ENCODE measurements at places on chromosomes 2 and 18.

DNA sequence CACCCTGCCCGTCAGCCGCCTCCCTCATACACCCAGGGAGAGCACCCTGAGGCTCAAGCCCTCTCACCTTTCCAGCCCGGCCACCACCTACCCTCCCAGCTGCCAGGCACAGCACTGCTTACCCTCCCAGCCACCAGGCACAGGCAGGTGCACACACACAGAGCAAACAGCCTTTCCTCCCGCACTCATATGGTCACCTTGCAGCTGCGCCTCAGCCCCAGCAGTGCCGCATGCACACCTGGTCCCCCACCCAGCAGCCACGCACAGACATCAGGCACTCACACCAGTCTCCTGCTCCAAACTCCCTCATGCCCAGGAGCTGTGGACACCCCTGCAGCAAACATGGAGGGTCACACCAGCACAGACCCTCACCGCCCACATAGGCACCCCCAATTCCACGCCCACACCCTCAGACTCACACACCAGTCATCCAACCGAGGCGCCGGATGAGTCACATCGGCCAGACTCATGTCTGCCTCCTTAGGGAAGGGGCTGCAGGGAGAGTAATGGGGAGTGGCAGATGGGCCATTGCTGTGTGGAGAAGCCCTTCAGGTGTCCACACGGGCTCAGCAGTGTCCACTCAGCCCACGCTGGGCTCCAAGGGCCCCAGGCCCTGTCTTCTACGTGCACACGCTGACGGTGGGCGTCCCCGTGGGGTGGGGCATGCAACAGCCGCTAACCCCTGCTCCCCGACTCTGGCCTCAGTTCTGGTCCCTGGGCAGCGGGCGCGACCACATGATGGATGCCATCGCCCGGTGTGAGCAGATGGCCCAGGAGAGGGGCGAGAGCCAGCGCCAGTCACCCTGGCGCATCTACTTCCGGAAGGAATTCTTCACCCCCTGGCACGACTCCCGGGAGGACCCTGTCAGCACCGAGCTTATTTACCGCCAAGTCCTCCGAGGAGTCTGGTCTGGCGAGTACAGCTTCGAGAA, 22.3 kb upstream of the GPR17 start:
- no peak for DNase-seq

GRCh38 chr2:60779426-60779825, 23.4 kb downstream of the PAPOLG start:
- no peak for DNase-seq

DNA sequence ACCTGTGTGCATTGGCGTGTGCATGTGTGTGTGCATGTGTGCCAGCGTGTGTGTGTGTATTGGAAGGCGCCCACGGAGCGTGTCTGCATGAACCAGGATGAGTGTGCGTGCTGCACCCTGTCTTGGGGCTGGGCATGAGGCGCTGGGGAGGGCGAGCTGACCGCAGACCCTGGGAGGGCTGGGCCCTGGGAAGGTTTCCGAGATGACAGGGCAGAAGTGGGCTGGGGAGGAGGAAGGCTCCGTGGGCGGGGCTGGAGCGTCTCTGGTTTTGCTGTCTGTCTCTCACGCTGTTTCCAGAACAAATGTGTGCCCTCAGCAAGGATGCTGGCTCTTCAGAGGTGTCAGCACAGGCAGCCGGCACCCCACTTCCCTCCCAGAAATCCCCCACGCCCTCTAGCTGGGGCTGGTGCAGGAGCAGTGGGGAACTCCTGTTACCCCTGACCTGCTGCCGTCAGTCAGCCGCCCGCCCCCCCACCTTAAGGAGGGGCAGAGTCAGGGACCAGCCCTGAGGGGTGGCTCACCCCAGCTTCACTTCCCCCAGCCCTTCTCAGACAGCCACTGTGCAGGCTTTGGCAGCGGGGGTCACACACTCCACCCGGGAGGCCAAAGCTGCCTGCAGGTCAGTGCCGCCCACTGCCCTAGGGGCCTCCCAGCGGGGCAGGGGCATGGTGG, at the start of gene GPR35:
GPR35 (plus strand) TSS at position 531 of the 672 bp plus-strand sequence. CDS start 4,473 bp downstream, outside the sequence.
- DNase-seq: peak; percentile 86

GRCh38 chr2:190904640-190905261, 24.1 kb downstream of the GLS start:
- no peak for DNase-seq

- no peak for DNase-seq
Measured at GRCh38 chr2:117126656-117127055, 687.8 kb upstream of the DDX18 start.

- DNase-seq: no peak
Measured at GRCh38 chr18:58025733-58026132, 18.3 kb upstream of the NEDD4L start.

DNA sequence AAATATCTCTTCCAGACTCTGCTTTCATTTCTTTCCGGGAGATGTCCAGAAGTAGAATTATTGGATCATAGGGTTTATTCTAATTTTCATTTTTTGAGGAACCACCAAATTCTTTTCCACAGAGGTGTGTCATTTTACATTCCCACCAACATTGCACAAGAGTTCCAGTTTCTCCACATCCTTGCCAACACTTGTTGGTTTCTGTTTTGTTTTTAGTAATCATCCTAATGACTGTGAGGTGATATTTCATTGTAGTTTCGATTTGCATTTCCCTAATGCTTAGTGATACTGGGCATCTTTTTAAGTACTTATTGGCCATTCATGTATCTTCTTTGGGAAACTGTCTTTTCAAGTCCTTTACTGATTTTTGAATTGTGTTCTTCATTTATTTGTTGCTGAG, 513.1 kb downstream of the PARD3B start:
- no peak for DNase-seq

DNA sequence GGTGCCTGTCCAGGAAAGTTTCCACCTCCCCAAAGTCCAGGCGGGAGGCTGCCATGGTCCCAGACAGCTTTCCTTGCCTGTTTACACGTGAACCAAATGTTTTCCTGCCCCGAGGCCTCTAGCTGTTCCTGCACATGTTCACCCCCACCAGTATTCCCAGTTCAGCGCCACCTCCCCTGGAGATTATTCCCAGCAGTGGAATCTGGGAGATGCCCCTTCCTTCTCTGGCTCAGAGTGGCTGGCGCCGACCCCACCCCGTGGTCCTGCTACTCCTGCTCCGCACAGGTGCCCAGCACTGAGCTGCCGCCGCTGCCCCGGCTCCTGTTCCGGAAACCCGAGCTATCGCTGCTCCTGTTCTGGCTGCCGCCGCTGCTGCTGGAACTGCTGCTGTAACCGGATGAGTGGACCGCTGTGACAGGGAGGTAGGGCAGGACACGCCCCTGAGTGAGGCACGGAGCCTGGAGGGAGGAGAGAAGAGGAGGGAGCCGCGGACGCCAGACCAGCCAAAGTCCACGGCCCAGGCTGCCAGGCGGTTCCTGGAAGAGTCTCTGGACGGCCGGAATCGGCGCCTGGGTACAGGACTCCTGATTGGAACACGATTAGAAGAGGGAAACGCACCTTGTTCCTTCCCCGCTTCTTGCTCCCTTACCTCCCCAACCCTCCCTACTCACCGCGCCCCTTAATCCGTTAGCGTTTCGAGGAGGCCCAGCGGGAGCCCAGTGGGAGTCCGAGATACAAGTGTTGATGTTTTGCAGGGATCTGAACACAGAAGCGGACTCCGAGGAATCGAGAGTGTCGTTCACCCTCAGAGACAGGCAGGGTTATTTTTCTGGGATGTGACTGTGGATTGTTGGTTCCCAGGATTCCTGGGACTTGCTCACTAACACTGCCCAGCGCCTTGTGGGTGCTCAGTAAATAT, at the start of gene PDE11A:
PDE11A (minus strand) TSS at position 395 of the 919 bp plus-strand sequence; CDS start at position 55, 340 bp downstream.
- DNase-seq: no peak

- DNase-seq: no peak
Measured at GRCh38 chr2:240467659-240468302, 32.3 kb downstream of the GPC1 start.

- no peak for DNase-seq
Measured at GRCh38 chr2:63594660-63595059, 5.9 kb downstream of the MDH1 start.

Data from inflammatory macrophage (primary cell).